ENCODE measurements at places on chromosomes 12 and 14.

- DNase-seq: no peak
- H3K4me1 ChIP-seq: peaks cover 21% of the 10 kb centered on the region
- peaks cover 3% of the 10 kb centered on the region for H3K36me3 ChIP-seq
- no peaks in the 10 kb centered on the region for H3K27me3 ChIP-seq
- peak overlapping the region; percentile 72 for H3K27ac ChIP-seq
- H3K4me3 ChIP-seq: no peak overlapping the region
These were observed 78.0 kb downstream of the KITLG start for GRCh38 chr12:88501972-88502938.

DNA sequence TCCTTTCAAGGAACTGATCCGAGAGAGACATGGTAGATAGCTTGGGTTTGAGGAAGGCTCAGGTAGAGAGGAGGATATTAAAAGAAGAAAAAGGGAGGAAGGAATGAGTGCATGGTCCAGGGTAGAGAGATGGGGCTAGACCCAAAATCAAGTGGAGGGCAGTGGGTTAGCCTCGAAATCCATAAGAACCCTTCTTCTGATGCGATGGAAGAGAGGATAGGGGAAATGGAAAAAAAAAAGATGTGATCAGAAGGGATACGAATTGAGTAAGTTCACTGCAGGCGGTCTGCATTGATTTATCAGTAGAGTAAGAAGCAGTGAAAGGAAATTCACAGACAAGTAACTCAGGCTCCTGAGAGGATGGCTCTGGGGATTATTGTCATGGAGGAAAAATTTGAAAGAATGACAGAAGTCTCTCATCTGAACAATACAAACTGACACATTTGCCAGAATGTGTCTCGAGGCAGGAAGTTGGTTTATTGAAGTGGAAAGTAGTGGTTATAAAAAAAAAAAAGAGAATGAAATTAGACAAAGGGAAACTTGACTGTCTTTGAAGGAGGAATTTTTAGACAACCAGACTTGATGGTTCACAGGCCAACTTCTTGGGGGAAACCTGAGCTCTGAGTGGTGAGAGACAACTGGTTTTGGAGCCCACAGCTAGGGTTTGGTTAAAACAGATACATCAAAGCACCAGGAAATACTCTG, 10.2 kb downstream of the PPFIBP1 start:
- no peak overlapping the region for H3K27ac ChIP-seq
- peaks cover 2% of the 10 kb centered on the region for H3K27me3 ChIP-seq
- H3K4me3 ChIP-seq: no peak overlapping the region
- DNase-seq: no peak

GRCh38 chr12:108457734-108458361, 57.2 kb upstream of the FICD start:
- no peak overlapping the region for H3K4me3 ChIP-seq
- H3K27me3 ChIP-seq: no peaks in the 10 kb centered on the region
- peaks cover 28% of the 10 kb centered on the region for H3K4me1 ChIP-seq

GRCh38 chr12:130917607-130918006, 36.1 kb upstream of the ADGRD1 start:
- H3K4me3 ChIP-seq: no peak overlapping the region
- no peaks in the 10 kb centered on the region for H3K36me3 ChIP-seq
- H3K4me1 ChIP-seq: peaks cover 8% of the 10 kb centered on the region
- DNase-seq: no peak

DNA sequence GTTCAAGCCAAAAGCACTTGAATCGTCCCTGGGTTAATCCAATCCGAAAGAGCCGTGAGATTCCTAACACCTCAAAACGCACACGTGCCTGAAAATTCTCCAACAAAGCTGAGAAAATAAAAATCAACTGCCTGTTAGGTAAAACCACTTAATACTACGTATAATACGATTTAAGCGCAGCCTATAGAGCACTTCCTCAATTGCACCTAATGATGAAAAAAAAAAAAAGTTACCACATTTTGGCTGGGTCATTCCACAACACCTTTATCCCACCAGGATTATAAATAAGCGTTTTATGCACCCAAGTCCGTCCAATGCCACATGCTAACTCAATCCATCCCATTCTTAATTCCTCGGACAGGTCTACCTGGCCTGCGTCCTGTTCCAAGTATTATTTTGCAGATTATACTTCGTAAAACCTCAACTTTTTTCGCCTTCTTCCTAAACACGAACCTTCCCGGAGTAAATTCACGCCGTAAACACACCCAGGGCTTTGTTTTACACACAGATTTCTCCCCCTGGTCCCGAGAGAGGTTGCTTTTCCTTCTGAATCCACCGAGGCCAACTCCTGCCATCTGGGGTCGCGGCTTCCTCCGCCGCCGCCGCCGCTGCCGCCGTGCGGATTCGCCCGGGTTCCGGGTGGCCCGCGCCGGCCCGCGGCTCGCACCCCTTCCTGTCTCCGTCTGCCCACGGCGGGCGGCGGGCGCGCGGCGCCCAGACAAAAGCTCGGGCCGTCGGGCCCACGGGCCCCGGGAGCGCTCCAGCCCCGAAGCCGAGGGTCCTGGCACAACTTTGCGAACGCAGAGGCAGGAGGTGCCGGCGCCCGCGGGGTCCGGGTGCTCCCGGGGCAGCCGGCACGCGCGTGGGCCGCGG, 66.2 kb downstream of the RNF34 start:
- H3K4me1 ChIP-seq: peaks cover 36% of the 10 kb centered on the region
- peak overlapping the region; percentile 82 for H3K4me3 ChIP-seq
- no peaks in the 10 kb centered on the region for H3K36me3 ChIP-seq
- H3K27ac ChIP-seq: peak overlapping the region; percentile 32
